ENCODE measurements at places on chromosomes 3 and 15. TPM values are rescaled to one million over a fixed set of nuclear protein-coding genes. Genes with fewer than 3 reads are reported as not detected.

GRCh38 chr15:41513506-41514227 is at the start of gene LTK:
TSS of gene LTK (minus strand) at chr15:41513827. CDS start at chr15:41513709, 118 bp downstream.
- peak; percentile 54 for DNase-seq

Gene UBAP1L
- polyA plus RNA-seq, result 8.7 TPM

- no peak for DNase-seq
Observed at GRCh38 chr3:118802325-118803095, 232.1 kb downstream of the IGSF11 start.

DNA sequence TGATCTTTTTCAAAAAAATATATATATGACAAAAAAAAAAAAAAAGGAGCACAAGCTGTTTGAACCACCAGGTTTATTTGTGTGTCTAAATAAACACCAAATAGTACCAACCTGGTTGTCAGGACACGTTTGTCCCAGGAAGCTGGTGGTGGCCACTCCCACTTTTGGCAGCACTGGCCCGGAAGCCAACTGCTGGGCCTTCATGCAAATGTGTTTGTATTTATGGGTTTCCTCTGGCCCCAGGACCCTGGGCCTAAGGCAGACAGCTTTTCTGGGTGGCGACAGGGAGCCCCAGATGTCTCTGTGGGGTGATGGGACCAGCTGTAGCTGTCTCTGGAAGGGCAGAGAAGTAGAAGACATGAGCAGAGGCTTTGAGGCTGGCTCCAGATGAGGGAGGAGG is 31.6 kb downstream of the PRKCD start:
- DNase-seq, result no peak

Gene CACNA1D
- polyA plus RNA-seq, result 17.7 TPM

Gene ZDHHC23
- polyA plus RNA-seq, result 14.2 TPM

Gene MED12L
- 2.2 TPM for polyA plus RNA-seq

Gene HRG
- 3.5 TPM for polyA plus RNA-seq

GRCh38 chr3:22231061-22231460 is 480.1 kb upstream of the ZNF385D start:
- DNase-seq, result no peak

All from renal pelvis (tissue), 12 donors.